A172 (cell line): ENCODE measurements at places on chromosomes 12 and 14. TPM values are rescaled to one million over a fixed set of nuclear protein-coding genes. Genes with fewer than 3 reads are reported as not detected.

DNA sequence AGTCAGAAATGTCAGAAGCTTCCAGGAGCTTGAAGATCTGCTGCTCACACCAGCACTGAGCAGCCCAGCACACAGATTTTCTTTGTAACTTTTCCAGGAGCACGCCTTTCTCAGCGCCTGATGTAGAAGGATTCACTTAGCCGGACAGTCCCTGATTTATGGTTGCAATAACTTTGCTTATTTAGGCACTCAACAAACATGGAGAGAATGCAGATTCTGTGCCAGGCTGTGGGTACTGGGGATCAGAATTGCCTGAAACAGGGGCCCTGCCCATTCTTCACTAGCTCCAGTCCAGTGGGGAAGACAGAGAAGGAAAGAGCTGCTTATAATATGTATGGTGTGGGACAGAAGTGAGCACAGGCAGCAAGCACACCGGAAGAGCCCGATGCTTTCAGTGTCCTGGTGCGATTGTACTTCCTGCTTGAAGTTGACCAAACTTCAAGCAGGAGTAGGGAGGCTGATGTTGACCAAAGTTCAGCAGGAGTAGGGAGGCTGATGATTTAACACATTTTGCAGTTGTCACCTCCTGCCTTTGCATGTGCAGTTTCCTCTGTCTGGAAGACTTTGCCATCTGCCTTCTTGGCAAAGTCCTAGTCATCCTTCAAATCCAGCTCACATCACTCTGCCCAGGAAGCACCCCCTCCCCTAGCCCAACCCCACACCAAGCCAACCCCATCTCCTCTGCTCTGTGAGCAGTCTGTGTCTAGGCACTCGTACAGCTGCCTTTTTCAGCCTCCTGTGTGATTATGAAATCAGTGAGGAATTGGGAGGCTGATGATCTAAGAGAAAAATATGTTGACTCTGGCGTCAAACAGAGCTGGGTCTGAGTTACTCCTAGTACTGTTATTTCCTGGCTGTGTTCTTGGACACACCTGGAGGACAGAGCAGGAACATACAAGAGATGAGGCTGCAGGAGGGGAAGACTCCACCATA is 12.0 kb upstream of the PRIMA1 start:
- no peak for DNase-seq

DNA sequence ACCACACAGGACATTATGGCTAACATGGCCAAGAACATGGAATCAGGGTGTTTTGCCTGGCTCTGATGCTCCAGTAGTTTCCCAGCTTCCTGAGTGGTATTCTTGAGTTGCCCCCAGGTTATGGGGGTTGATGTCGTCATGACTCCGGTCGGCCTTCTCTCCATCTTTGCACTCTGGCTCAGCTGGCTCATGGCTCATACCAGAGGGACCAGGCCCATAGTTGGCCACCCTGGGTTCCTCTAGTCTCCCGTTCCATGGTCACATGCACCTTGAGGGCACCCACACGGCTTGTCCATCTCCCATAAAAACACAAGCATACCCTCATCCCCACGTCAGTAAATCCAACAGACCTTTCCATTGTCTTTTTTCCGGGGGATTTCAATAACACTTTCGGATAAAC is 23.7 kb upstream of the MAPKAPK5 start:
- DNase-seq, result no peak

DNA sequence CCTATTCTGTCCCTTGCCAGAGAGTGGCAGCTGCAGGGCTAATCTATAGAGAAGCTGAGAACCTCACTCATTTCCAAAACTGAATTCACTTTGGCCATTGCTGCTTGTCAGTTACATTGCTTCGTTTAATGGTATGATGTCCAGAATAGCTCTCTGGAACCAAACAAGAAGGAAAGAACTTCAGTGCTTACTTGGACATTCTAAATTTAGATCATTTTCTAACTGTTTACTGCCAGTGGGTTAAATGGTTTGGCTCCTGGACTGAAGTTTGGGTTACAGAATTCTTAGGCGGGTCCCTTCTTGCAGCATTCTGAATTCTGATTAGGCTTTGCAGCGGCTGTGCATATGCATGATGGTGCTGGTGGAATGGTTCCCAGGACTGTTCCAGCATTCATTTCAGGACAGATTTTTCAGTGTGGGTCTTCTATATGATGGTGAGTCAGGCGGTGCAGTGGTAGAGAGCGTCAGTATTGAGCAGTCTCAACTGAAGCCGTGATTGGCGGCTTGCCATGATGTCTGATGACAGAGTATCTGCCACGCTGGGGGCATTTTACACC is 148.7 kb downstream of the DYRK2 start:
- no peak for DNase-seq

- DNase-seq, result no peak
Measured at GRCh38 chr12:70251226-70251625, 8.0 kb downstream of the CNOT2 start.

GRCh38 chr12:119620490-119620889 is 26.9 kb downstream of the TMEM233 start:
- no peak for DNase-seq

GRCh38 chr14:54830650-54831049 is 72.0 kb downstream of the GCH1 start:
- DNase-seq, result no peak

- no peak for DNase-seq
Measured at GRCh38 chr12:75553836-75554555, 42.6 kb upstream of the KRR1 start.

TUBA1A gene
- 884 and 1,296 TPM in 2 replicates for total RNA-seq

TAS2R30 gene
- 0.05 and 0.48 TPM in 2 replicates for total RNA-seq

BICDL1 gene
- total RNA-seq, result 0.38 and 1.2 TPM in 2 replicates
